Activated CD4-positive, alpha-beta memory T cell treated with anti-CD3 and anti-CD28 coated beads for 36 hours (primary cell): ENCODE measurements at places on chromosomes 7 and 10. TPM values are rescaled to one million over a fixed set of nuclear protein-coding genes. Genes with fewer than 3 reads are reported as not detected.

DNA sequence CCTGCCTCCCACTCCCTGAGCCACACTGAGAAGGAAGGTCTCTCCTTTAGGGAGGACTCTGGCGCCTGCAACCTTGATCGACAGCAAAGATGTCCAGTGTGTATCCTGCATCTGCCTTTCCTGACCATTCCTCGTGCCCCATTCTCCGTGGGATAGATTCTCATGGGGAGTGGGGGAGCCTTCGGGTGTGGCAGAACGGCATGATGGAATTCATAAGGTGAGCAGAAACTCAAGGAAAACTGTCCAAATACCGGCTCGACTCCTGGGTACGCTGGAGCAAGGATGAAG, 636 bp upstream of the RARRES2 start:
- H3K4me3 ChIP-seq = no peak overlapping the region
- H3K27me3 ChIP-seq = peaks cover 34% of the 10 kb centered on the region
- peaks cover 4% of the 10 kb centered on the region for H3K4me1 ChIP-seq
- DNase-seq = no peak

DNA sequence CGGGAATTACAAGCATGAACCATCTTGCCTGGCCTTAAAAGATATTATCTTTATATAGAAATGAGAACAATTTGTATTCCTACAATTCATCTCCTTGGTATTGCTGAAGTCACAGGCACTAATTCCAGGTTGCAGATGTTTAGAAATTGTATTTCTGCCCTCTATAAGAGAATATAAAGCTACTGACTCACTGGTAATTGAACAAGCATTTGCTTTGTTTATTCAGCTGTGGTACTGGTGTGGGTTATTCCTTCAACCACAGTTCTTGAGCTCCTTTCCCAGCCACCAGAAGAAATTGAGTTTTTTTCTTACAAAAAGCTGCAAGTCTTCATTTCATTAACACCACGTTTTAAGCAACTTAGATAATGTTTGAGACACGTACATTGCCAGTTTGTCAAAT, 29.0 kb upstream of the MPP7 start:
- no peaks in the 10 kb centered on the region for H3K36me3 ChIP-seq
- peaks cover 64% of the 10 kb centered on the region for H3K4me1 ChIP-seq
- peak overlapping the region; percentile 57 for H3K4me3 ChIP-seq
- no peaks in the 10 kb centered on the region for H3K27me3 ChIP-seq
- no peak for DNase-seq
- peak overlapping the region; percentile 99 for H3K27ac ChIP-seq

GRCh38 chr7:141522657-141523342, 28.4 kb upstream of the AGK start:
- no peak for DNase-seq
- peaks cover 5% of the 10 kb centered on the region for H3K4me1 ChIP-seq
- H3K27ac ChIP-seq = no peak overlapping the region

Gene ATRNL1
- 0.17 TPM for total RNA-seq

Gene FAM25C
- total RNA-seq = not detected

Gene UNCX
- not detected for total RNA-seq
